Mesenteric fat pad (tissue), 1 donor: ENCODE measurements at places on chromosomes 12 and 14. TPM values are rescaled to one million over a fixed set of nuclear protein-coding genes. Genes with fewer than 3 reads are reported as not detected.
A peak's percentile ranks its signal among the peaks of the same experiment; 100 is the strongest.

Gene WNT1
- not detected for total RNA-seq

Gene NOVA1
- total RNA-seq: 11.7 TPM

Gene CTSG
- 6.3 TPM for total RNA-seq

Gene MMP19
- 774 TPM for total RNA-seq

Gene TEX22
- not detected for total RNA-seq

Gene COCH
- 5.8 TPM for total RNA-seq

Gene BTG1
- total RNA-seq: 97.2 TPM

Gene ASCL1
- total RNA-seq: not detected

Gene KCNA1
- total RNA-seq: 0.19 TPM

- DNase-seq: no peak
Observed at GRCh38 chr14:36450550-36450949, 69.5 kb downstream of the NKX2-1 start.

GRCh38 chr14:54567639-54568561, 972 bp downstream of the SAMD4A start:
- peak; percentile 91 for DNase-seq

- DNase-seq: no peak
Observed at GRCh38 chr12:99137124-99137855, 492.2 kb downstream of the APAF1 start.

GRCh38 chr12:112419297-112420133, 768 bp downstream of the PTPN11 start:
- DNase-seq: peak; percentile 91

- DNase-seq: no peak
Observed at GRCh38 chr12:65188179-65188701, 18.9 kb downstream of the LEMD3 start.

DNA sequence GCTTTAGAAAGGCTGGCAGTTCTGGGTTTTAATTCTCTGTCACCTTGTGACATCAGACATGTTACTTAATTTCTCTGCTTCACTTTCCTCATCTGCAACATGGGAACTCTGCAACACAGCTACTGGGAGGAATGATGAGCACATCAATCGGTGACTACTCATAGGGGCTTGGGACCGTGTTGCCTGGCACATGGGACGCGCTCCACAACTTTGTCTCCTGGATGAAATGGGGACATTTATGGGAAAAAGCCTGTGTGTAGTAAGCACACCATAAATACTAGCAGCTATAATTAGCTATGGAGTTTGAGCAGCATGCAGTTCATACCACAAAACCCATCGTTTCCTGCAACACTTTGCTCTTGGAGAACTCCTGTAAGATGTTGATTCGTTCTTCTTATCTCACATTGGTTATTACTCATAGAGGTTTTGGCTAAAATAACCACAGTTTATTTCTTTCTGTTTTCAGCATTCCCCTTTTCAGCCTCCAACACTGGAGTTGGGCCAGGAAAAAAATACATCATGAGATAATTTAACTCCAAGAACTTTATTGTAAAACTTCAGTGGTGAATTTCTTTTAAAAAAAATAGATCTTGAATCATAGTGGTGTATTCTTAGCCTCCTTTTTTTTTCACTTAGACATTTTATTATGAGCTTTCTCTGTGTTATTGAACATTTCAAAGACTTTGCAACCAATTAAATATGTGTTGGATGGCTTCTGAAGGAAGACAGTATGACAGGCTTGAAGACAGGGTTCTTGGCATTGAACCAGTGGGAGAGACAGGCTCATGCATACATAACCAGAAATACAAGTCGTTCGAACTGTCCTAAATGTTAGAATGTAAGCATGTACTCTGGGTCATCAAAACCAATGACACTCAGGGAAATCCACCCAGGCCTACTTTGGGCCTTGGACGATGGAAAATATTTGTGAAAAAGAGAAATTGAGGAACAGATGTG, 72.7 kb downstream of the RIN3 start:
- no peak for DNase-seq

DNA sequence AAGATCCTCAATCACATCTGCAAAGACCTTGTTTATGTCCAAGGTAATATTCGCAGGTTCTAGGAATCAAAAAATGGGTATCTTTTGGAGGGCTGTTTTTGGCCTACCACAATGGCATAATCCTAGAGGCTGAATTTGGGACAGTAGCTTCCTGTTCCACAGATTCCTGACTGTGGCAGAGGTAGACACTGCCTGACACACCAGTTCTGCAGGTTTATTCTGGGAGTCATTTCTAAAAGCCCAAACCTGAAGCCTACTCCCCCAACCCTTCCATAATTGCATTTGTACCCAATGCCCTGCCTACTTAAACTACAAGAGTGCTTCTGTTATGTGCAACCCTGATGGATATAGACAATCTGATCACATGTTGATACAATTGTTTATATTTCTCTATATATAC, 378.9 kb downstream of the PCNX1 start:
- DNase-seq: no peak

DNA sequence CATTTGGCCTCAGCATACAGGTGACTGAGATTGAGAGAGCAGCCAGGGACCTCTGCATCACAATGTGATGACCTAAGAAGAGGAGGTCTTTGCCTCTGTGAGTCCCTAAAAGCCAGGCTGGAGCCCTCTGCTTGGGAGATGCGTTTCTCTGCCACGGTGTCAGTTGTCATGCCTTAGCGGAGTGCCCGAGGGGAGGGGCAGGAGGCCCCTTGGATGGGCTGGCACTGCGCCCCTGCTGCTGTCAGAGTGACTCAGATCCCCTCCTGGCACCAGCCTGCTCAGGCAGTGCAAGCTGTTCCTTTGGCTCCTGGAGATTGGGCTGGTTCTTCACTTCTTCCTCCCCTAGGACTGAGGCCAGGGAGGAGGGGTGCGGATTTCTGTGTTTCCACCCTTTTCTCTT, 64.9 kb upstream of the KCNA5 start:
- no peak for DNase-seq

DNA sequence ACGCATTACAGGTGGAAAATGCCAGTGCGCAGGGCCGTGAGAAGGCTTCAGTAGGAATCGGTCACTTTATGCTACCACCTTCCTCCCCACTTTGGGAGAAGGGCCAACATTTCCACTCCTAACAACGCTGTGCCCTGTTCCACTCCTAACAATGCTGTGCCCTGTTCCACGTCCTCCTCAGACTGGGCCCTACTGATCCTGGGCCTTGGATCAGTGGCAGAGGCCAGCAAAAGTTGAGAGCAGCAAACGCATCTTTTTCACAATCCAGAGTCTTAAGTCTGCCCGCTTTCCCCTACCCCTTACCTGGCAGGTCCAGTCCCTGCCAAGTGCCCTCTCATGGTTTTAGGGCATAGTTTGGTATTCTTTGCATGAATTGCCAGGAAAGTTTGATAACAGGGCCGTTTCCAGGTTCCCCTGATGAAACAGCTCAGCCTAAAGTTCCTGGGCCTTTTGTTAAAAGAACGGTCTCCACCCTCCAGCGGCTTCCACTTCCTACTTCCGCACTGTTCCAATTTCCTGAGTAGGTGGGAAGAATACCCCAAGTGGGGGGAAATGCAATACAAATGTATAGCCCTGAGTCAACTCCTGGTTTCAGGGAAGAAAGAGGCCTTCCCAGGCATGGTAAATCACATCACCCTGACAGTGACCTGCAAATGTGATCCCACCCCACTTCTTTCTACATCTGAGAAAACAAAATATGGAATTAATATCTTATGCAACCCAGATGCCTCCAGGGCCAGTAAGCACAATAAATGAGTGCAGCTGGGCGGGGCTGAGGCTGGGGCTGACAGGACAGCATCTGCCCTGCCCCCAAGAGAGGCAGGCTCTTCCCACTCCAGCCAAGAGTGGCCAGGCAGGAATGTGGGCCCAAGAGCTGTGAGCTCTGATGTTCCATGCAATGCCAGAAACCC, 15.0 kb downstream of the KCTD10 start:
- no peak for DNase-seq

- DNase-seq: no peak
Observed at GRCh38 chr12:810671-811415, 58.5 kb downstream of the WNK1 start.

GRCh38 chr12:118908811-118909210, 72.5 kb upstream of the SRRM4 start:
- no peak for DNase-seq

DNA sequence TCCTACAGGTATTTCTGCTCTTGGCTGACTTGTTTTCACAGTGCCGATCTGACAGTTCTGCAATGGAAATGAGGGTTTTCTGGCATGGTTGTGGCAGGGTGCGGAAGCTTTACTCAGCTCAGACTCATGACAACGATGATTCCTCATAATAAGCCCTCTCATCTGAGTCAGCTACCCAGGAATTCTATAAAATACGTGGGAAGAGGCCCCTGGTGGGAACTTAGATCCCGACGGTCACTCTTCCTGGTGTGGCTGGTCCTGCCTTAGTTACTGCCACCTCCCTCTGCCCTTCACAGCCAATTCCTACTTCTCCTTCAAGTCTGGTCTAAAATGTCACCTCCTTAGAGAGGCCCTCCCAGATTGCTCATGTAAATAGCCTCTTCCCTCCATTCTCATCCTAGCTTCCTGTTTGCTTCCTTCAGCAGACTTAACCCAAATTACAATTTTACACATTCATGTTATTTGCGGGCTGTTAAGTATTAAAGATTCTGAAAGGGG, 104.2 kb upstream of the MAP1LC3B2 start:
- no peak for DNase-seq

DNA sequence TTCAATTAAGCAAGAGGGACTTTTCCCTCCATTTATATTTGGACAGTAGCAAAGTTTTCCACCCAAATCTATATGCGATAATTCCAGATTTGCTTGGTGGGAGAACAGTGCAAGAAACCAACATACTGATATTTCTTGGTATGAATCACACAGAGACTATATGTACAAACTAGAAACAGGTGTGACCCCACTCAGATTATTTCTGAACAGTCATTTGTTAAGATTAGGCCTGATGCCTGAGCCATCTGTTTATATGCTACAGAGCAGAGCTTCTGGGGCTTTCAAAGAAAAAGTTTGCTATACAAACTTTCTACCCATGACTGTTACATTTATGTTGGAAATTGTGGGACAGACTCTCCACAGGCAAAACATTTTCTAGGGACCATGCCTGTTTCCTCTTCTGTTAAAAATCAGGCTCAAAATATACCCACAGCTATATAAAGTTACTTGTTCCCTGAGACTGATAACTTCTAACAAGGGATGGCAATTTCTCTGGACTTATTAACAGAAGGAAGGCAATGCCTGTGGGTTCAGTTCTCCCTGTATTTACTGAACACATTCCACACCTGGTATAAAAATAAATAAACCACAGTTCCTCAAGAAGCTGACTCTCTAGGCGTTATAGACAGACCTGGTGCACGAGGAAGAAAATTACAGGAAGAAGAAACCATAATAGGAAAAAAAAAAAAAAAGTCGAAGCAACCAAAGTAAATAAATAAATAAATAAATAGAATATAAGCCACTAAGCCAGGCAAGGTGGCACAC, 8.0 kb downstream of the PTPN21 start:
- DNase-seq: no peak

DNA sequence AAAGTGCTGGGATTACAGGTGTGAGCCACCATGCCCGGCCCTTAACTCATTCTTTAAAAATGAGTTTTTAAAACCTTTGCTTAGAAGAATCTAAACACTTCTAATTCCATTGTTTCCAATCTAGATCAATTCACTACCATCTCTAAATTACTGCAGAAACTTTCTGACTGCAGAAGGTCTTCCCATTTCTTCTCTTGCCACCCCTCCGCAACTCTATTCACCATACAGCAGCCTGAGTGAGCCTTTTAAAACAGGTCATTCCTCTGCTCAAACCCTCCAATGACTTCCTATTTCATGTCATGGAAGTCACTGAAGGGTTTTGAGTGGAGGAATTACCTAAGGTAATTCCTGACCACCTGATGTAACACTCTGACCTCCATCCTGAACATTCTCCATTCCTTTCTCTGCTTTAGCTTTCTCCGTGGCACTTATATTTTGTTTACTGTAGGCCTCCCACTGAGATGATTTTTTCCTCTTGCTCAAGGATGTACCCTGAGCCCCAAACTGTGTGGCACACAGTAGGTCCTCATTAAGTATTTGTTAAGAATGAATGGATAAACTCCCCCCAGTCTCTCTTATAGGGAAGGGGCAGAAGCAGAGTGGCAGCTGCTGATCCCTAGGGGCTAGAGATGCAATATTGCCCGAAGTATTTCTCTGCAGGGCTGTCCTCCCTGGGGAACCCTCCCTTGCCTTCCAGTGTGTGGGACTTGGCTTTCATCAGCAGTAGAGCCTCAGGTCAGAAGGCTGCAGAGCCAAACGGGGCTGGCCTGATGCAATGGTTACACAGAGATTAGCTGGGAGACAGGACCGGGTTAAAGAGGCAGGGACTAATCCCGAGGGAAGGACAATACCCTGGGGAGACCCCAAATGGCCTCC, 1.2 kb downstream of the DDIT3 start:
- no peak for DNase-seq

- DNase-seq: no peak
Observed at GRCh38 chr12:9134981-9135628, 19.4 kb upstream of the A2M start.

DNA sequence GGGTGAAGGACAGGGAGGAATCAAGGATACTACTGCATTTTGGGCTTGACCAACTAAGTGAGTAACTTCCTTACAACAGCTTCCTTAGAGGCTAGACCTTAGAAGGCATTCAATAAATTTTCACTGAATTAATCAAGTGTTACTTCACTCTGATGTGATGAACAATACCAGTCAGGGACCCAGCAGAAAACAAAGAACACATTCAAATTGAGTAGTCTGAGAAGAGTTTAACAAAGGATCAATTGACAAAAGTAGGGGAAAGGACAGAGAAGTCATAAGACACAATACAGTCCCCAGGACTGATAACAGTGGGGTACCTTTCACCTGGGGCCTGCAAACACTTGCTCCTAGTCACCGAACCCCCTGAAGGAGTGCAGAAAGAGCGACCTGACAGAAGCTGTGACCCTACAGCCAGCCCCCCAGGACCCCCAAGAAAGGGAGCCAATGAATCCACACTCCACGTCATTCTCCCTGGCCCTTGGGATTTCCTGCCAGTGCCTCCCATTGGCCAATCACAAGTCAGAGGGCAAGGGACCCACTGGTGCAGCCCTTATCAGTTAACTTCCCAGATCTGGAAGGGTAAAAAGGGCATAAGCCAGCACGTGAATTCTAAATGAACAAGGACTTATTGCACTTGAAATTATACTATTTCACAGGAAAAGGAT, 6.9 kb downstream of the ANAPC5 start:
- DNase-seq: no peak

GRCh38 chr12:117080661-117081144, 18.5 kb downstream of the TESC start:
- DNase-seq: no peak

- no peak for DNase-seq
Observed at GRCh38 chr12:82034769-82035168, 275.6 kb upstream of the PPFIA2 start.

- DNase-seq: no peak
Observed at GRCh38 chr12:24838531-24838950, 110.4 kb downstream of the BCAT1 start.
